ENCODE measurements at places on chromosomes 5 and 9.
A peak's percentile ranks its signal among the peaks of the same experiment; 100 is the strongest.

- DNase-seq = no peak
These were observed 155.8 kb downstream of the PBX3 start for GRCh38 chr9:125902831-125903512.

- no peak for DNase-seq
These were observed at the start of gene PHF19 for GRCh38 chr9:120876842-120877240. PHF19 (minus strand) TSS chr9:120877188; CDS start chr9:120874741, 2,447 bp downstream.

GRCh38 chr5:180736536-180736935 is 3.3 kb downstream of the OR2Y1 start:
- DNase-seq = no peak

DNA sequence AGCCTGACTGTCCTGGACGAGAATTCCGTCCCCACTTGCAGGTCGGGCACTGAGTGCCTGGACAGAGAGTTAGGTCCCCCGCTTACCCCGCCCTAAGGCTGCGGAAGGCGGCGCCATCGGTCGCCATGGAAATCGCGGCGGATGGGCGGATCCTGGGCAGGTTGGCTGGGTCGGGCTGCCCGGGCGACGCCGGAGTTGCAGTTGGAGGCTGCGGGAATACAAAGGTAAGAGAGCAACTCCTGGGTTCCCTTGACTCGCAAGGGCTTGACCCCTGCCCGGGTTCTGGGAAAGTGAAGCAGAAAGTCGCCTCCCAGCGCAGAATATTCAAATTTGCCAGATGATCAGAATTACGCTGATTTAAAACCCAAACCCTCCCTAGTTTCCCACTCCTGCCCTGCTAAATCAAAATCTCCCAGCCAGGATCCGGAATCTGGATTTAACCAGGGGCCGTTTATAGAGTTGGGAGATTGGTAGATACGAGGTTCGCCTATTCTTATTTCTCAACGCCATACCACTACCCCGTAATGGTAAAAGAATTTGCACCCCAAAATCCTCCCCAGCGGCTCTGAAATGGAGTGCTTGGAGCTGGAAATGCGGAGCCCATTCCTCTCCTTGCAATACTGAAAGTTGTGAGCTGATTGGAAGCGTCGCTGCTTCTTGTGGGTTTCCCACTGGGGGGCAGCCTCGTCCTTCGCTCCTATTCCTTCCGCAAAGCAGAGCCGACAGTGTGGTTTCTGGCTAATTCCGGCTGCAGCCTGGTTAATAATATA is 156.4 kb upstream of the RASEF start:
- DNase-seq = peak; percentile 16

- no peak for DNase-seq
These were observed 43.4 kb upstream of the N4BP3 start for GRCh38 chr5:178069909-178070308.

DNA sequence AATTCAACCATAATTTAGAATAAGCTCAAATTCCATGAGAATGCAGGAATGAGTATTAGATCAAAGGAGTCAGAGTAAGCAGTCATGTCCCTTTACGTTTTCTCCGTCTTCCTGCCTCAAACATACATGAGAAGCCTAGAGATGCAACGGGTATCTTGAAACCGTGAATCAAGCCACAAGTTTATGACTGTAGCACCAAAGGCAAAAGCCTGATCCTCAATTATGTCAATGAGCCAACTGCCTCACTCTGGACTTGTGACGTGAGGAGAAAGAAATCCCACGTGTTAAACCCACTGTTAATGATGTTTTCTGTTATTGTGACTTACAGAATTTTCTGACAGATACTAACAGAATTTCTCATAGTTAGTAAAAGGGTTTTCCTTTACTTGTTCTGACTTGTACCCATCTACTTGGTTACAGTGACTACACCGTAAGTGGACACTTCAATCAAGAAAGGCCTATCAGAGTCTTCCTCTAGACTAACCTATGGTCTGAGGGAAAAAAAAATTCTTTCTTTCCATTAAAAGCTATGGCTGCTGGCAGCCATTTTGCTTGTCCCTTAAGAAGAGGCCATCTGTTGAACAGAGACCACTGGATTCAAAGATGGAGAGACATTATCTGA is 35.3 kb upstream of the HK3 start:
- no peak for DNase-seq

GRCh38 chr9:93022066-93022465 is 36.4 kb upstream of the SUSD3 start:
- no peak for DNase-seq

DNA sequence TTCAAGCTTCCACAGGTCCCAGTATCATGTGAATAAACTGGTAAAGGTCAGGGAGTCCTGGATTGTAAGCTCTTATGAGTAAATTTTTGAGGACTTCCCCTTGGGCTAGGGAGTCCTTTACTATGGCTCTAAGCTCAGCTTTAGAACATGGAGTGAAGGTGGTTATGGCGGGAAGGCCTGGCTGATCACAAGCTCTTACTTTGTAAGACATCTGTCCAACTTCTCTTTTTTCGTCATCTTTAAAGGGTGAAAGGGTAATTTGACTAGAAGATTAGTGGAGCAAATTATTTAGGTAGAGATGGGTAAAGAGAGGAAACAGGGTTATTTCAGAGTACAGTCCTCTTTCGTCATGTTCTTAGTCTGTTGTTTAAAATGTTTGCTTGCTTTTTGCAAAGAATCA is 155.4 kb downstream of the AOPEP start:
- no peak for DNase-seq

- DNase-seq = no peak
These were observed 66.7 kb upstream of the FOXE1 start for GRCh38 chr9:97786341-97786740.

DNA sequence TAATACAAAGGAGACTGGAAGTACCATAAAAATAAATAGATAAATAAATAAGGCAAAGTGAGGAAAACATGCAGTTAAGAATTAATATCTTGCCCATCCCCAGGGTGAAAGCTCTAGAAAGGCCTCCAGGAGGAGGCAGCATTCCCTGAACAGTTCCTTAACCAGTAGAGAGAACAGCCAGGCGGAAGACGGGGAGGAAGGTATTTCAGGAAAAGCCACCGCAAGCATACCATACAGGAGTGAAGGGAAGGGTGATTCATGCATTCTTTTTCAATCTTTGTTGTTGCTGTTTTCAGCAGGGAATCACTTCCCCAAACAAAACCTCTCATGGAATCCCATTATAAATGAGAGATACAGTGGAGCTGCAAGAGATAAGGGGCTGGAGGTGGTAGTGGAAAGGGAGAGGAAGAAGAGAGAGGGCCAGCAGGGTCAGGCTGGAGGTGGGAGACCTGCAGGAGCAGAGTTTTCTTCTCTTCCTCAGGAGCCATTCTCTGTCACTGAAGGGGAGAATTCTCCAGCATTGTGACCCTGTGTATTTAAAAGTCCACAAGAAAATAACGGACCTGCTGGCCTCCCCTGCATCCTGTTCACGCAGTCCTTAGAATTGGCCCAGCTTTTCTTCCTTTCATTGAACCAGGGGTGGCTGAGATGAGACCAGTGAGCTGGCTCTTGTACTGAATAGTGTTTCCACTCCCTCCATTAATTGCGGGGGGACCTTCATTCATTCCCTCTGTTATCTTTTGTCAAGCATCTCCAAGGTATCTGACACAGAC is 255.9 kb downstream of the FAM114A2 start:
- no peak for DNase-seq

- no peak for DNase-seq
These were observed 1146.3 kb downstream of the MAT2B start for GRCh38 chr5:164651546-164652275.

GRCh38 chr5:108747774-108748400 is at the start of gene FER:
FER (plus strand) TSS chr5:108747897; CDS start chr5:108798183, 50,286 bp downstream.
- DNase-seq = peak; percentile 48

- no peak for DNase-seq
These were observed 17.5 kb downstream of the PRKACG start for GRCh38 chr9:68996462-68996861.

- no peak for DNase-seq
These were observed 22.3 kb downstream of the NTNG2 start for GRCh38 chr9:132184124-132184523.

DNA sequence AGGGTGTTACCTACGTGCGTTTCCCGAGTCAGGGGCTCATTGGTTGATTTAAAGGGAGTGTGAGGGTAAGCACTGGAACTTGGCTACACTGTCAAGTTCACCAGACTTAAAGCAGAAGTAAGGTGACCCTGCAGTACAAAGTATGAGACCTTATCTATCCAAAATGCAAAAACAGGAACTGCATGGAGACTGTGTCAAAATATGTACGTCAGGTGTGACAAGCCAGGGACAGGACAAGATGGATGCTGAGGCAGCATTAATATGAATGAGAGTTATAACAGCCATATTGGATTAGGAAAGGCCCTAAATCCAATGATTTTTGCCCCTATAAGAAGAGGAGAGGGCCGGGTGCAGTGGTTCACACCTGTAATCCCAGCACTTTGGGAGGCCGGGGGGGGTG is 15.4 kb upstream of the SUSD3 start:
- DNase-seq = no peak

GRCh38 chr5:113405530-113405929 is 29.3 kb downstream of the TSSK1B start:
- DNase-seq = no peak

- DNase-seq = no peak
These were observed 168.4 kb upstream of the GDNF start for GRCh38 chr5:38008198-38008597.

DNA sequence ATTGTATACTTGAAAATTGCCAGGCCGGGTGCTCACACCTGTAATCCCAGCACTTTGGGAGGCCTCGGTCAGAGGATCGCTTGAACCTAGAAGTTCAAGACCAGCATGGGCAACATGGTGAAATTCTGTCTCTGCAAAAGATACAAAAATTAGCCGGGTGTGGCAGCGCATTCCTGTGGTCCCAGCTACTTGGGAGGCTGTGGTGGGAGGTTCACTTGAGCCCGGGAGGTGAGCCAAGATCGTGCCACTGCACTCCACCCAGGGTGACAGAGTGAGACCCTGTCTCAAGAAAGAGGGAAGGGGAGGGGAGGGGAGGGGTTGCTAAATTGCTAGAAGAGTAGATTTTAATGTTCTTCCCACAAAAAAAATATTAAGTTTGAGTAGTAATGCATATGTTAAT is 53.2 kb downstream of the FNBP1 start:
- DNase-seq = no peak

DNA sequence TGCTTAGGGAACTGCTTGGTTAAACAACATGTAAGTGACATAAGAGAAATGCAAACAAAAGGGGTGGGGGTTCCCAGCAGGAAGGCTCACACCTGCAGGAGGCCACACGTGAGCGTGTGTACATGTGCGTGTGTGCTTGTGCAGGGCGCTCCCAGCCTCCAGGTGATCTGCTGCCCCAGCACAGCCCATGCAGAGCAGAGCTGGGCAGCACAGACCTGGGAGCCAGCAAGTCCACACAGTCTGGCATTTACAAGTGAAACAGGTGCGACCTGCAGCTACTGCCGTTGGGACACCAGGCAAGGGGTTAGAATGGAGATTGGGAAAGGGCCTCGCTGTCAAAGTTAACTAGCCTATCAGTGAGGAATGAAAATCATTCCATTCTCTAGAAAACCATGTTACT is 41.8 kb downstream of the GRAMD2B start:
- DNase-seq = no peak

DNA sequence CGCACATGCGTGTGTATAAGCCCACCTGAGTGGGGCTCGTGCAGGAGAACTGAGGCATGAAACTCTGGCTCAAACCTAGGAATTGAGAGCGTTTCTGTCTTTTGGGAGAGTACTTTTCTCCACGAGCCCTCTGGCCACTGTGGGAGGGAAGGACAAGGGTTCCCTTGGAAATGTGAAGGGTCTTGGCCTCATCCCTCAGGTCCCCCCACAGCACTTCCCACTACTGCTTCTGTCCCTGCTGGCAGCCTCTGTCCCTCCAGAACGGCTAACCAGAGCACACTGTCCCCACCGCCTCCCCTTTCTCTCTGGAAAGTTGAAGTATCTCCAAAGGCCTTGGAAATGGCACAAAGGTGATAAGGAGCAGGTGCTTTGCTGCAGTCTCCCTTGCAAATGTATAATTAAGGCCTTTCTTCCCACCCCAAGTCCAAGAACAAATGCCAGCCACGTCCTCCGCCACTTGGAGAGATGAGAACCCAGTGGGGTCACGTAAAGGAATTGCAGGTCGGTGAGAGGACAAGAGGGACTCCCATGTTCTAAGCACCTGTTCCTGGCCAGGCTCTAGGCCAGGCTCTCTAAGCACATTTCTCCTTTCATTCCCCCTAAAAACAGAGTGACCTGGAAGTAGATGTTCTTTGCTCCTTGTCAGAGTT is 107.9 kb upstream of the LMX1B start:
- DNase-seq = no peak

DNA sequence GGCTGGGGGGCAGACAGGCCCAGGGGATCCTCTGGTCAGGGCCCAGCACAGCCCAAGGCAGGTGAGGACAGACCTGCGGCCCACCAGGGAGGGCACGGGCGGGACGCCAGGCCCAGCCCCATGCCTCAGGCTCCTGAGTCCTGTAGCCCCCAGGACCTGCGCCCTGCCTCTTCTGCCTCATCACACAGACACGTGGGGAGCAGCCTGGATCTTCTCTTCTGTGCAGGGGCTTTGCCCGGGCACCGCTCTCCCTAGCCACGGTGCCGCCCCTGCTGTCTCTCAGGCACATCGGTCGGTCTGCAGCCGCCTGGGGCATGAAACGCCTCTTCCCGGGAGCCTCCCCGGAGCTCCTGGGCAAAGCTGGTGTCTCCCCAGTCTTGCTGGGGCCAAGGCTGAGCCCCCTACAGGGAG is 40.2 kb upstream of the EGFL7 start:
- no peak for DNase-seq

DNA sequence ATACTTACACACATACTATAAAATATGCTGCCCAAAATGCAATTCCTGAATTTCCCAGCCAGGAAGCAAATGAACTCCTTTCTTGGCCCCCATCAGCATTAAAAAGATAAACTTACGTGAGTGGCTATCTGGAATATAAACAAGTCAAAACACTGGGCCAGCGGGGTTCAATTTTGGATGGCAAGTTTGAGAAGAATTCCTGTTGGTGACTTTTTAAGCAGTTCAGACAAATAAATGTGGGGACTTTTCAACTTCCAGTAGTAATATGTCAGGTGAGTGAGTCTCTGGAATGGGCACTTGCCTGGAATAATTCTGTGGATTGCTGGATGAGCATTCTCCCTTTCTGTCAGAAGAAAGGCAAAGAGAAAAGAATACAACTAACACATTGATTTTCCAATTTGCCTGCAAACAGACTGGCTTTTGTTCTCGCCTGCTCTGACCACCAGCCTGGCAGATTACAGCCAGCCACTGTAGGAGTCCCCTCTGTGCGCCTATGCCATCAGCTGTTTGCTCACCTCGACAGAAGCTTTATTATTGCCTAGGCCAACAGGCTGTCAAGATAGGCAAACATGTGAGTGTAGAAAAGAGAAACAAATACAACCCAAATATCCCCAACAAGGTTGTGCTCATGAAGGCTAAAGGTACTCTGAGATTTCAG is 78.6 kb downstream of the MRPS27 start:
- peak; percentile 61 for DNase-seq

- no peak for DNase-seq
These were observed 12.2 kb upstream of the ALDH1B1 start for GRCh38 chr9:38380230-38380871.

All from caudate nucleus (tissue), 63 donors.